ENCODE measurements at places on chromosomes 6 and 20.

DNA sequence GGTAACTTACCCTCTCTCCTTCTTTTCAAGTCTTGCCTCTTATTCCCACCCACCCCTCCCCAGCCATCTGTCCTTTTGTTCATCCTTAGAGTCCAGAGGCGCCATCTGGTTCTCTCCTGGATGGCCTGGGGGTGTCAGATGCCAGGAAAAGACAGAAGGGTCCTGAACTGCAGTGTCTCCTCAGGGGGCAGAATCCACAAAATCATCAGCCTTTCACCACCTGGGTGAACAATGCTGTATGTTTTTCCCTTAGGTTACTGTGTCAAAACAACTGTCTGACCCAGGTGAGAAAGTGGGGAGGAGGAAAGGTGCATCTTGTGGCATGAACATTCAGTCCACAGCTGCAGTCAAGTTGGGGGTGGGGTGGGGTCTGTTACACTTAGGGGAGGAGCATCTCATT lies 47.9 kb upstream of the FYN start:
- no peak for DNase-seq

DNA sequence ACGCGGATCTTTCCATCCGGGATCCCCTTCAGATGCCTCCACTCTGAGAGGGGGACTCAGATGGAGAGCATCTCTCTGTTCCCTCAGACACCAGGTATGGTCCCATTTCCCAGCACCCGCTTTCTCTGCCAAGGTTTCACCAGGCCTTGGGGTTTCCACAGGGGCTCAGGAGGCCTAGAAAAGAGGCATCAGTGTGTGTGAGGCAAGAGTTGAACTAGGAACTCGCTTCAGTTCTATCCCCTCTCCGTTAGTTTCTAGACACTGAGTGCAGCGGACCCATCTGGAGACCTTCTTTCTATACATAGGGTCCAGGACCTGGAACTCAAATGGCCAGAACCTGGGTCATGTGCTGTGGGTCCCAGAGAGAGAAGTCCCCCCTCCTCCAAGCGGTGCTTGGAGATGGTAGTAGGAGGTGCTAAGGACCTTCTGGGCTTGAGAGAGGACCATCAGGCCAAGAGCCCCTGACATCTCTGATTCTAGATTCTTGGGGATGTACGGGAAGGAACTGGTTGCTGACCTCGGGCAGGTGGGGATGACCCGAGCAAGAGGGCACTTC lies 2.1 kb downstream of the SLC12A5 start:
- no peak for DNase-seq

DNA sequence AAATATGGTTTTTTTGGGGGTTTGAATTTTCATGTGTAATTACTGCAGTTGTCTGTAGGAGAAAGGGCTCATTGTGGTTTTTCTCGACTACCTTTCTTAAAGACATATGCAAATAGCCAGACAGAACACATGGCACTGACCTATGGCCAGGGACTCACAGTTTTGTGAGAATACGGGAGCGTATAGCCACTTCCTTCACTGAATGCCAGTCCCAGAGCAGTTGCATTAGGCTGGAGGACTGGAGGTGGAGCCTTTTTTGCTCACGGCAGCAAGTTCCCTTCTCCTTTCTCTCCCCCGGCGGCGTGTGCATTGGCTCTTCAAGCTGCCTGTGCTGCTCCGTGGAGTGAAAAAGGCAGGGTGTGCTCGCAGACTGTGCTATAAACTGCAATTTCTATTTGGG lies 114.9 kb downstream of the AKAP7 start:
- DNase-seq: no peak

DNA sequence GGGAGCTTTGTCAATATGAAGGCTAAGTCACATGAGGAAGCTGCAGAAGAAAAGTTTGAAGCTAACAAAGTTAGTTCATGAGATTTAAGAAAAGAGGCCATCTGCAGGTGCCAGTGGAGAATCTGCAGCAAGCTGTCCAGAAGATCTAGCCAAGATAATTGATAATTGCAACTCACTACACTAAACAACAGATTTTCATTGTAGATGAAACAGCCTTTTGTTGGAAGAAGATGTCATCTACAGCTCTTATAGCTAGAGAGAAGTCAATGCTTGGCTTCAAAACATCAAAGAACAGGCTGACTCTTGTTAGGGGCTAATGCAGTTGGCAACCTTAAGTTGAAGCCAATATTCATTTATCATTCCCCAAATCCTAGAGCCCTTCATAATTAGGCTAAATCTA lies 83.7 kb downstream of the RIN2 start:
- no peak for DNase-seq
